ENCODE measurements at places on chromosomes 11 and 22.
A peak's percentile ranks its signal among the peaks of the same experiment; 100 is the strongest.

GRCh38 chr11:74322667-74323066 is 11.2 kb upstream of the P4HA3 start:
- no peak for DNase-seq

GRCh38 chr11:61783717-61784505 is 8.5 kb downstream of the TMEM258 start:
- no peak for DNase-seq

DNA sequence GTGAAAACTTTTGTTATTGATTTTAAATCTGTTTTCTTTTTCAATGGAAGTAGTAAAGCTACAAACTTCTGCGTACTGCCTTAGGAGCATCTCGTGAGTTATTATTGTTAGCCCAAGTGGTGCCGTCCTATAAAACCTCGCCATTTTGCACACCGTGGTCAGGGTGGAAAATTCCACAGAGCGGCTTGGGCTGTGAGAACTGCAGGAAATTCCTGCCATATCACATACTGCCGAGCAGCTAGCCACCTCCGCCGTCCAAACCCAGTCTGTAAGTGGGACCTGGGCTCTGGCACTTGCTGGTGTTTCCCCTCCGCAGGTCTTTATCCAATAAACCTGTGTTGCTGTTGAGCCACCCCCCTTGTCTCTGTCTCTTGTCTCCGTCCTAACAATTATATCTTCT is 88.0 kb upstream of the POU2AF2 start:
- no peak for DNase-seq

DNA sequence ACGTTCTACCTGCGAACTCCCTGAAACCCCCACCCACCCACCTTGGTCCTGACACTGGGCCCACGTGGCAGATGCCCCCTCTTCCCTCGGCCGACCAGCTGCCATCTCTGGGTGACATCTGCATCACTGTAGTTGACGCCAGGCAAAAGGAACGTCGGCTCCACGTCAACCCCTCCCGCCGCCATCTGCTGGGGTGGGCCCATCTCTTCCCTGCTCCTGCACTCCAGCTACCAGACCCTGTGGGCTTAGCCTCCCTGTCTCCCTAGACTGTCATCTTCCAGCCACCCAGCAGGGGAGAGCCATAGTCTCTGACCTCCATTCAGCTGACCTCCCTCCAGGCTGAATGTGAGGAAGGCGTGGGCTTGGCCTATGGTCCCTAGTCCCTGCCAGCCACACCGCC is 21.4 kb downstream of the CHID1 start:
- no peak for DNase-seq

DNA sequence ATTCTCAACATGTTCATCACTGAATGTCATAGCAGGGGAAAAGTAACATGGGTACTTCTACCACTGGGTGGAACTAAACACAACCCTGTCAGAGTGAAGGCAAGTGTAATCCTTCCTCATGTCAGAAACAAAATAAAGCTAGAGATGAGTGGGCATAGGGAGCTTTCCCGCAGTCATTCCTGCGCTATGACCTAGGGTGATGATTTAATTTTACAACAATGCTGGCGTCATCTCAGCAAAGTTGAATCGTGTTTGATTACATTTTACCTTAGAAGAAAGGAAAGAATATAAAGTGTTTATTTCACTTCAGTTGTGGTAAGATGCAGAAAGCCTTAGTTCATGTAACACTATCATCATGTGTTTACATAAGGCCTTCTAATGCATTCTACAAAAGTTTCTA is 355.6 kb downstream of the METTL15 start:
- no peak for DNase-seq

DNA sequence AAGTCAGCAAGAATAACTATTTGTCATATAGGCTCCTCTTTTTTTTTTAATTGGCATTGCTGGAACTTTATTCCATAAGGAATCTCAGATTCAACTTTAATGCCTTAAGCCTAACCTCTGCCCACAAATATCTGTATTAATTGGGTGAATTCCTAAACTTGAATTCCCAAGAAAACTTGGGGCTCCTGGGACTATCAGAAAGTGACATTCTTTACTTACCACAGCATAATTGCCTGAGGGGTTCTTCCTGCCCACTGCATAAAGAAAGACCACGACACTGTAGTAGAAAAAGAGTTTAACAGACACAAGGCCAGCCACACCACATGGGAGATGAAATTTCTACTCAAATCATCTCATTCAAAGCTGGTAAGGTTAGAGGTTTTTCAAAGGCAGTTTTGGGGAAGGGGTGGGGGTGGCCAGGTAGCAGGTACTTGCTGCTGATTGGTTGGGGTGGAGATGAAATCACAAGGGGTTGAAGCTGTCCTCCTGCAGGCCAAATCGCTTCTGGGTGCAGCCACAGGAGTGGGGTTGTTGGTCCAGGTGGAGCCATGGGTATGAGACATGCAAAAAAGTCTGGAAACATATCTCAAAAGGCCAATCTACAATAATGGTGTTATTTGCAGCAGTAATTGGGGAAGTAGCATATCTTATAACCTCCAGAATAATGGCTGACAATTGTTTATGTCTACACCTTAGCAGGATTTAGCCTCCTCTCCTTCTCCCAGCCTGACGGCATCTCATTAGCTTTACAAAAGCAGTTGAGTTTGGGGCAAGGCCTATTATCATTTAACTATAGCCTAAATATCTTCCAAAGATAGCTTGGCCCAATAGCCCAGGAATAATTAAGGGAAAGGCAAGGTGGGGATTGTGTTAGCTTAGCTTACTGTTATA is 4.8 kb upstream of the NLRP10 start:
- DNase-seq = no peak

DNA sequence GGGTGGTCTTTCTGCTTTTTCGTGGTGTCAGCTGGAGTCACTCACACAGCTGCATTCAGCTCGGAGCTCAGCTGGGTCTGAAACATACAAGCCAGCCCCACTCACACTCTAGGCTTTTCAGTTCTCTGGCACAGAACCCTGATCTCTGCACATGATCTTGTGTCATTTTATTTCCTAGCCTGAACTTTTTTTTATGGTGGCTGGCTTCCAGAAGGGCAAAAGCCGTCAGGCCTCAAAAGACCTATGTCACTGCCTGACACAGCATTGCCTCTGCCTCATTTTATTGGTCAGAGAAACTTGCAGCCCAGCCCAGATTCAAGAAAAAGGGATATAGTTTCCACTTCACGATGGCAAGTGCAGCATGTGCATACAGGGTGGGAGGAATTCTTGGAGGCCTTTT is 117.8 kb downstream of the NTM start:
- no peak for DNase-seq

DNA sequence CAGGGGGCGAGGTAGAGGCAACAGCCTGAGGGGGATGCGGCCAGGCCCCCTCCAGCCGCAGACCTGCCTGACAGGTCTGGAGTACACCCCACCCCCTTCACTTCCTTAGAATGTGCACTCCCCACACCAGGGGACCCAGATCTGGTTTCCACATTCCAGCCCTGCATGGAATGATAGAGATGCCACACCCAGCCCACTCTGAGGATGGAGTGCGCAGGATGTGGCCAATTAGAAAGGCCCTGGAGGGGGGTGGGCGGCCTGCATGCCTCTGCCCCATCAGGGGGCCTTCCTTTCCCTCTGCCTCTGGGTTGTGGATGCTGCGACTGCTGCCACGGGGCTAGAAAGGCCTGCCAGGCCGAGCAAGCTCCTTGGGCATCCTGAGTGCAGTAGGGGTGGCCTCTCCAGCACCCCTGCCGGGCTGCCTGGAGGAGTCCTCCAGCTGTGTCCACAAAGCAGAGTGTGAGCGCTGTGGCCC is 28.2 kb upstream of the MGAT3 start:
- peak; percentile 54 for DNase-seq

GRCh38 chr11:129460714-129461113 is 85.1 kb downstream of the BARX2 start:
- peak; percentile 6 for DNase-seq

GRCh38 chr11:8928981-8929615 is 3.6 kb downstream of the C11orf16 start:
- DNase-seq = no peak

DNA sequence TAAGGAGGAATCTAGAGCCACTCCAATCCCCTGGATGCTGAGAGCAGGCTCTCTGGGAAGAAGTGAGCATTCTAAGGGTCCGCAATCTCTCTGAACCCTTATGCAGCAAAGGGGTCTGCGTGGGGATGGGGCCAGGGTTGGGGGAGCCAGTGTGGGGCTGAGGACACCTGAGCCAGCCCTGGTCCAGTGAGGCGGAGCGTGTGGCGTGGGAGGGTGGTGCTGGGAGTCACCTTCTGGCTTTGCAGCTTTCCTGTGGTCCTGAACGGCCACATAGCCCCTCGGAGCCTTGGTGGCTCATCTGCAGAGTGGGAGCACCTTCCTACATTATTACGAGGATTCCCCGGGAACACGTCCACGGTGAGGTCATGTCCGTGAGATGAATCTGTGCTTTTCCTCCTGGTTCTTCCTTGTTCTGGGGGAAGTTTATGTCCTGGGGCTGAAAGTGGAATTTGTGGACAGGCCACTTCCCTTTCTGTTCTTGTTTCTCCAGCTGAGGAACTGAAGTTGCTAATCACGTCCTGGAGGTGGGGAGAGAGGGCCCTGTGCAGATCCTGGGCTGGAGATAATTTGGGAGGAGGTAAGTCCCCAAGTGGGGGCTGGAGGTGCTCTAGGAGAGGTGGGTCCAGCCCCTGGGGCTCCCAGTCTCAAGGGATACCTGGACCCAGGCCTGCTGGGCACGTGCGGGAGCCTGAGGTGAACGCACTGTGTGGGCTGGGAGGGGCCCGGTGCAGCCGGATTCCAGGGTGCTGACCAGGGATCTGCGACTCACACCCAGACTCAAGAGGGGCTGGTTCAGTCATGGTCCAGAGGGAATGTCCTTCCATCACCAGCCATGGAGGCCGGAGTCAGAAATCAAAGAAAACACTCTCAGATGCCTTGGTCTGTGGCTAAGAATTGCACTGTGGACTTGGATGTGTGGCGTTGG is 6.1 kb downstream of the MRGPRE start:
- DNase-seq = no peak

GRCh38 chr22:35131525-35132000 is 65.6 kb downstream of the ISX start:
- DNase-seq = no peak

DNA sequence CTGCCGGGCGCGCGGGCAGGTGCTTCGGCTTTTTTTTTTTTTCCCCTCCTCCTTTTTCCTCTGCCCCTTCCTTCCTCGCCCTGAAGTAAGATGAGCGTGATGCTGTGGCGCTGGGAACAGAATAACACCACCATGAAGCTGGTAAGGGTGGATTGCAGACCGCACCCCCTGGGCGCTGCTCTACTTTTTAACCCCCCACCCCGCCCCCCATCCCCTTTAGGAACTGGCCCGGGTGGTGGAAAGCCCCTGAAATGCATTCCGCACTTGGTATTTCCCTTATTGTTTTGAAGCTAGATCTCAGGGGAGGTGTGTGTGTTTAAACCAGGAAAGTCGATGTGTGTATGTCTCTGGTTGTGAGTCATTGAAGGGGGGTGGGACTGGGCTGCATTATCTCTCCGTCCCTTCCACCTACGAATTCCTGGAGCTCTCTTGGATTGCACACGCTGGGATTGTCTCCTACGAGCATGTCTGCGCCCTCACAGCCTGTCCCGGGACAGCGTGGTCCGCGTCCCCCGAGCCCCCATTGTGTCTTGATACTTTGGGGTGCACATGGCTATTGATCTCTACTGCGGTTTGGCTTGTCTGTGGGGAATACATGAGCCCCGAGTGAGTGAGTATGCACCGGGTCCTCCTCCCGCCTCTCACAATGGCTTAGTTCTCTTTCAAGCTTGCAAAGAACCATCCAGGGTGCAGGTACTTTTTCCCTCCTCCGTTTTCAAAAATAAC is 64.9 kb downstream of the NAV2 start:
- no peak for DNase-seq

- DNase-seq = no peak
These were observed 266.2 kb upstream of the PLET1 start for GRCh38 chr11:112526699-112527416.

DNA sequence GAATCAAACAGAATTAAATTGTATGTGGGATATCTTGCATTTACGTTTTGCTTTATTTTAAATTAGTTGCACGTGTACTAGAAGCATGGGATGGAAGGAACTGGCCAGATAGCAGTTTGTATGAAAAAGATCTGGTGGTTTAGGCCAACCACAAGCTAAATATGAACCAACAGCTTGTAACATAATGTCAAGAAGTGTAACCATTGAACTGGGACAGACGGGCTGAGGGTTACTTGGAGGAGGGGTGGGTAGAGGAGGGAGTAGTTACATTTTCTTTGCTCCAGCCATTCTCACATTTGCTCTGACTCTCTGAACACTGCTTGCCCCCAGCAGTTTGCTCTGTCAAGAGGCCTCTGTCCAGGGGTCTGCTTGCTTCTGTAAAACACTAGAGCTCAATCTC is 31.7 kb upstream of the CXCR5 start:
- no peak for DNase-seq

GRCh38 chr11:98003606-98004371 is 1017.0 kb upstream of the CNTN5 start:
- no peak for DNase-seq

DNA sequence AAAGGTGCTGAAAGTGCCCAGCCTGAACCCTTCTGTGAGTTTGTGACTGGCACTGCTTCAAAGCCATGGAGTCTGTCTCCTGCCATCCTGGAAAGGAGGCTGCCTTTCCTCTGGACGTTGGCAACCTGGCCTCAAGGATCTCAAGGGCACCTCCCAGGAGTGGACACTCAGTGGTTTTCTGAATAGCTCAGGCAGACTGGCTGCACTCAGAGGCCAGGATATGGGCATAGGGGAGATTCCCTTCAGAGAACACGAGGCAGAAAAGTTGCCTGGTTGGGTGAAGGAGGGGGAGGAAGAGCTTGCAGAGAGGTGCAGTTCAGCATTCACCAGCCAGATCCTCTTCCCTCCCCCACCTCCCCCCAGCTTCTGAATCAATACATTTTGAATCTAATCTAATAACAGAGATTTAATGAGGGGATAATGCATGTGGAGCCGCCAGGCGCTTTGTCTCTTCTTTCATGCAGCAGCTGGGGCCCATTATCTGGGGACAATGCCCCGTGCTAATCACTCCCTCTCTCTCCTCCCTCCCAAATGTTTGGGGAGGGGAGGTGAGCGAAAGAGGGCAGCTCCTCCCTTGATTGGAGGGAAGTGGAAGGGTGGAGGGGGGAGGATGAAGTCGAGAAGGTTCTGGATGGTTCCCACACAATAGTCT is 17.7 kb downstream of the HTR3A start:
- DNase-seq = peak; percentile 80

DNA sequence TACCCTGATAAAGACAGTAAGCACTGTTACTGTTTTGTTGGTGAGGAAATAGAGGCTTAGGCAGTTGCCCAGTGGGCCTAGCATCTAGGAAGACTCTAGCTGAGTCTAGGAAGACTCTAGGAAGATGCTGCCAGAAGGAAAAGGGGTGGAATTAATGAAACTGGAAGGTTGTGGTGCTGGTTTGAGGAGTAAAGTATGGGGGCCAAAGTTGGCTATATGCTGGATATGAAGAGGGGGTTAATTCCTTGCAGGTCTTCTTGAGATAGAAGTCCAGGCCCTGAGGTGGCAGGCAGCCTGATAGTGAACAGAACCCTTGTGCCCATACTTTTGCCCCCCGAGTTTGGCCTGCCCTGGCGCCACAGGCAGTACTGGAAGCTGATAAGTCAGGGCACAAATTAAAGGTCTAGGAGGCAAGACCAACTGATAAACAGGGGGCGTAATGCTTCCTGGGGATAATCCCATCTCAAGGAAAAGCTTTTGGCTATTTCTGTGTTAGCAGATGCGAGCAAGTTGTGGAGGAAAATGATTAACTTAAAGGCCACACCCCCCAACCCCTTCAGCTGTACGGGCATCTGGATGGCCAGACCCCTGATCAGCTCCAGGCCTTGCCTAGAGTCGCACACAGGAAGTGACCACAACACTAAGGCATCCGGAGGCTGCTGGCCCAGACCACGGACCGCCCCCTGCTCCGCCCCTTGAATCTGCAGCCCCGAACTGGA is 3.1 kb downstream of the ILK start:
- peak; percentile 56 for DNase-seq

- no peak for DNase-seq
These were observed 85.4 kb downstream of the CSTPP1 start for GRCh38 chr11:47021965-47022364.

Data from NCI-H2081 (cell line).